ENCODE measurements at places on chromosomes 12 and 14.

DNA sequence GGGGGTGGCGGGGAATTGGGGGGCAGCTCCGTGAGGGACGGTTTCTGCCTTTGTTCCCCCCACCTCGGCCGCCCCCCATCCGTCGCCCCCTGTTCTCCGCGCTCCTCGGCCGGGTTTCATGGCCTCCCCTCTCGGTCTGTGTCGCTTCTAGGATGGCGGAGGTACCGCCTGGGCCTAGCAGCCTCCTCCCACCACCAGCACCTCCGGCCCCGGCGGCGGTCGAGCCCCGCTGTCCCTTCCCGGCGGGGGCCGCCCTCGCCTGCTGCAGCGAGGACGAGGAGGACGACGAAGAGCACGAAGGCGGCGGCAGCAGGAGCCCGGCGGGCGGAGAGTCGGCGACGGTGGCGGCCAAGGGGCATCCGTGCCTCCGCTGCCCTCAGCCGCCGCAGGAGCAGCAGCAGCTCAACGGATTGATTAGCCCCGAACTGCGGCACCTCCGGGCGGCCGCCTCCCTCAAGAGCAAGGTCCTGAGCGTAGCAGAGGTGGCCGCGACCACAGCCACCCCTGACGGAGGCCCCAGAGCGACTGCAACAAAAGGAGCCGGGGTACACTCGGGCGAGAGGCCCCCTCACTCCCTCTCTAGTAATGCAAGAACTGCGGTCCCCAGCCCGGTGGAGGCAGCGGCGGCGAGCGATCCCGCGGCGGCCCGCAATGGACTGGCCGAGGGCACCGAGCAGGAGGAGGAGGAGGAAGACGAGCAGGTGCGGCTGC is 575 bp downstream of the NAA30 start:
- no peak for DNase-seq

GRCh38 chr12:121383601-121384021 is 16.3 kb upstream of the RNF34 start:
- no peak for DNase-seq

DNA sequence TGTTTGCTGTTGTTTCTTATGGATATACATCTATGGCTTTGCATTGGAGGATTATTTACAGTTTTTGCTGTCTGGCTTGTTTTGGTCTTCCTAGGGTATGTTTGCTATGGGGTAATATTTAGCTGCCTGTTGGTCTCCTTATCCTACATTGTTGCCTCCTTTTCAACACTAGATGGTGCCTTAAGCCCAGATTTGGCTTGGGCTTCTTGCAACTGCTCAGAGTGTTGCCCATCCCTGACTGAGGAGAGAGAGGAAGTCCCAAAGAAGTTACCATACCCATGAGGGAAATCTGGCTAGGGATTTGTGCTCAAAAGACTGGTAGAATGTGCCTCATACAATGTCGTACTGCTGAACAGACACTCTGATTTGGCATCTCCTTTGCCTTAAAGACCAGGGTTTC is 94.6 kb upstream of the MUCL1 start:
- DNase-seq = no peak

DNA sequence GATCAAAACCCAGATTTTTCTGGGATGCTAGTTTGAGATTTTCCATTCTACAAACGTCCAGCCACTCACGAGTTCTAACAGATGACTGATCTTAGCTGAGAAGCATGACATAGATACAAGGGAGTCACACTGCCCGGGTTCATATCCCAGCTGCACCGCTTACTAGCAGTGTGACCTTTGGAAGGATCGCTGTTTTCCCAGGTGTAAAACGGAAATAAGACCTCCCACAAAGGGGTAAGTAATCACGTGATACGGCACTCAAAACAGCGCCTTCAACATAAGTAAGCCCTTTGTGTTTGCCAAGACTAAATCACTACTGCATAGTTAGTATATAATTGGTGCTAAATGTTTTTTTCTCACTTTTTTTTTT is 624 bp upstream of the PWP1 start:
- DNase-seq = no peak

DNA sequence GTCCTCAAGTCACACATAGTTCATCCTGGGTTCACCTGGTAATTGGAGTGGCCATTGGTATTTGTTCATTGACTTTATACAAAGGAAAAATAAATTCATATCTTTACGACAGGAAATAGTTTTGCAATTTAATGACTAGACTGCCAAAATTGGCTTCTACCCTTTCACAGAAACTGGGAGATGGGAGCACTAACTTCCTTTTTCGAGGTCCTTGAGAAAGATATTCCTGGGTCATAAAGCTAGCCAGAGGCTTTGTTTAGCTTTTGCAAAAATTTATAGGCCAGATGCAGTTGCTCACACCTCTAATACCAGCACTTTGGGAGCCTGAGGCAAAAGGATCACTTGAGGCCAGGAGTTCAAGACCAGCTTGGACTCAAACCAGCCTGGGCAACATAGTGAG is 10.2 kb upstream of the OR11G2 start:
- no peak for DNase-seq

DNA sequence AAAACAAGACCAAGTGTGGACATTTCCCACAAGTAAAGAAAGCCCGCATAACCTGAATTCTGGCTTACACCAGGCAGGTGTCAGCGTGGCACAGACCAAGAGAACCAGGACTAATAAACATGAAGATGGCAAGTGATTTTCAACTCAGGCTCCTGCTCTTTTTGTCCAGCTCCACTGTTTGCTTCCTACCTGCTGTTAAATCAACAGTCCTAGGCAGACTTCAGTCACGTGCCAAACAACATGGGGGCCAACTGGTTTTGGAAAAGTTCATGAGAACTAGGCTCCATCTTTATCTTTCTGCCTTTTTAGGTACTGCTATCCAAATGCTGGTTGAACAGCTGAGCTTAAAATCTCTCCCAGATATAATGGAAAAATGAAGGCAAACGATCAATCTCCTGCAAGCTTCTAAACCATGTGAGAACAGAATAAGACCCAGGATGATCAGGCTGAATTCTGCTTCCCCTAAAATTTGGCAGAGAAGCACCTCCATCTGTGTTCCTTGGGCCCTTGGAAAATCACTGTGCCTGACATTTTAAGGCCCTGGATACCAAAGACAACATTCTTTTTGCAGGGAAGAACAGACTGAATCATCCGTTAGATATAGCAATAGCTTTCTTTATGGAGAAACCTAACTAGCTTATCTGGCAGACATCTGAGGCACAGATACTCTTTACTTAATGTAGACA is 215.6 kb upstream of the USP15 start:
- DNase-seq = no peak

DNA sequence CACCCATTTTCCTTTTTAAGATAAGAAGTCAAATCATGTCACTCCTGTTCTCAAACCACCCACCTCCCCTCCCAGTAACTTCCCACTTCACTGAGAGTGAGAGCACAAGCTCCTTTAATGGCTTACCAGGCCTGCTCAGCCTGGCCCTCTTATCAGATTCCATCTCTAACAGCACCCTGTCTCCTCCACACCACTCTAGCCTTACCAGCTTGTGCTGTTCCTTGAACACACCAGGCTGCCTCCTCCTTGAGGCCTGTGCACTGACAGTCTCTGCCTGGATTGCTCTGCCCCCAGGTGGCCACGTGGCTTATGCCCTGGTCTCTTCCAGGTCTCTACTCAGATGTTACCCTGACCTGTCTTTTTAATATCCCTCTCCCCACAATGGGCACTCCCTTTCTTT is 40.1 kb upstream of the EVL start:
- DNase-seq = no peak

DNA sequence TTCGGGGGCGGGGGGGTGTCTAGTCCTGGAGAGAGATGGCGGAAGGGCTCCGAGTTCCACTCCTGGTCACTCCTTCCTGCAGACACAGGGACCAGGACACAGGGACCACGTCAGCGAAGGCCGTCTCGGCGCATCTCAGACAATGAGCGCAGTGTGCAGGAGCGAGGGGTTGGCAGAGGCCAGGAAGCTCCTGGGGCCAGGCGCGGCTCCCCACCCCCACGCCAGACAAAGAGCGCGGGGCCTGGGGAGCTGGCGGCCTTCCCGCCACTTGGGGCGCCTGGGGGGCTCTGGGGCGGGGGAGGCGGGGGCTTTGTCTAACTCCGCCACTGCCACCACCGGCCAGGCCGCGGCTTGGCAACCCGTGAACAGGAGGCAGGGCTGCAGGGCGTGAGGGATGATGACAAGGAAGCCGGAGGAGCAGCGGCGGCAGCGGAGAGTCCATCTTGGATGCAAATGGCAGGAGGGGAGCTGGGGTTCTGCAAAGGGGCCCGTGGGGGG is 2.2 kb downstream of the CDK2AP1 start:
- peak; percentile 47 for DNase-seq

DNA sequence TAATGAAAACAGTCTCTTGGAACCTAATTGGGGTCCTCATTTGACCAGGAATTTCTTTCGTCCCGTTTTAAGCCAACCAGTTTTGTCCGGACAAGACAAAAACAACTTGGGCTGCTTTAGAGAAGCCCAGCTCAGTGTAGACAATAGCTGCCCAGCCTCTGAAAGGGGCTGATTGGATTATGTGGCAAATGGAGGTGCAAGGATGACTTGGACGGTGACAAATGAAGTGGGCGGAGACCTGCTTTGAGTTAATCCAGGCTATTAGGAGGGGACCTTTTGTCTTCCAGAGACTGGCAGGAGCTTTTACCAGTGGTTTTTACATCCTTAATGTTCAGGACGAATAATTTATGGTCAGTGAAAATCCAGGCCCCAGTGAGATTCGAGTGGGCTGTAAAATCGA is 4.8 kb downstream of the MEG3 start:
- no peak for DNase-seq

GRCh38 chr12:46585854-46586621 is 213.5 kb upstream of the SLC38A2 start:
- no peak for DNase-seq
